Kasumi-1 (cell line): ENCODE measurements at places on chromosomes 4 and X.

DNA sequence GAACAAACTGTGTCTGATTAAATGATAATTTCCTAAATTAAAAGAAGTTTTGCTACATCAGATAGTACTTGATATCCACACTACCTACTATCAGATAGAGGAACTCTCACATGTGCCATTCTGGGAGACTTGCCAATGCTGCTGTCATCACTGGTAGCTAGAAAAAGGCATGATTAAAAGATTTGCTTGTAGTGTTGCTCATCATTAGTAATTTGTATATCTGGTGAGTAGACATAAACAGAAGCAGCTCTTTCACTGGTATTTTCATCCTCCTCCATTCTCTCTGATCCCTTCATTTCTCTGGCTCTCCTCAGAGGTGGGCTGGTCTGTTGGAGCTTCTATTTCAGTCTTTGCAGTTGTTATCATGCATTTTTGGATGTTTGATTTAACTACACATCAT, 56.0 kb downstream of the SPRY1 start:
- DNase-seq: peak; percentile 85

- no peak for DNase-seq
Observed at GRCh38 chr4:174929346-174929745, 11.2 kb downstream of the ADAM29 start.

DNA sequence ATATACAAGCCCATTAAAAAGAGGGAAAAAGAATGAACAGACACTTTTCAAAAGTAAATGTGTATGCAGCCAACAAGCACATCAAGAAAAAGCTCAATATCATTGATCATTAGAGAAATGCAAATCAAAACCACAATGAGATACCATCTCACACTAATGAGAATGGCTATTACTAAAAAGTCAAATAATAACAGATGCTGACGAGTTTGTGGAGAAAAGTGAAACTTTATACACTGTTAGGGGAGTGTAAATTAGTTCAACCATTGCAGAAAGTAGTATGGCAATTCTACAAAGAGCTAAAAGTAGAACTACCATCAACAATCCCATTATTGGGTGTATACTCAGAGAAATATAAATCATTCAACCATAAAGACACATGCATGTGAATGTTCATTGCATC, 203.0 kb downstream of the ARAP2 start:
- no peak for DNase-seq

- no peak for DNase-seq
Observed at GRCh38 chr4:7342223-7343080, 92.3 kb downstream of the PSAPL1 start.

DNA sequence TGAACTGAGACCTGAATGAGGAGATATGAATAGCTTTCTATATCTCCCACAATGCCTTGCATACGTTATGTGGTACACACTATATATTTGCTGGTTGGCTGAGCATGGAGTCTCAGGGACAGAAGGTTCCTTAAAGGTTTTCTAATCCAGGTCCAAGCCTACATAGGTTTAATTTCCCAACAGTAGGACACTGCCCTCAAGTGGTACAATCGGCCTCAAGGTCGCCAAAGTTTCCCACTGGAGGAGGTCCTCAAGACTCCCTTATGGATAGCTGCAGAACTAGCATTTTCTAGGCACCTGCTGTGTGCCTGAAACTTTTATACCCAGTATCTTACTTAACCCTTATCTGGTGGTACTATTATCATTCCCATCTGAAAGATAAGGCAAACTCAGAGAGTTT, 21.0 kb upstream of the EFNB1 start:
- DNase-seq: peak; percentile 20

DNA sequence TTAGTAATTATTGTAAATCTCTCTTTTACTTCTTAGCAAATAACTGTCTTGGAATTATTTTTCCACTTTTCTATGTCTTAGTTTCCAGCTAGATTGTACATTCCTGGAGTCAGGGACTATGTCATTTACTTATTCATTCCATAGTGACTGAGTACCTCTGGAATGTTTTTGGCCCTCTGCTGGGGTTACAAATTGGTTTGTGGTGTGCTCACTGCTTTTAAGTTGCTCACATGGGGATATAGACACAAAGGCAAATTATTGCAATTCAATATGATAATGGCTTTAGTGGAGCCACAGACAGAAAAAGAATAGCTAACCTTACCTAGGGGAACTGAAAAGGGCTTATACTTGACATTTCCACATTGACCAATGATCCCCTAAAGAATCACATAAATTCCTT, 63.7 kb upstream of the PDGFRA start:
- no peak for DNase-seq

- DNase-seq: peak; percentile 43
Observed at GRCh38 chr4:63492515-63492914, 916.7 kb downstream of the TECRL start.

- peak; percentile 22 for DNase-seq
Observed at GRCh38 chrX:8743126-8743732, 11.3 kb upstream of the ANOS1 start.

- DNase-seq: no peak
Observed at GRCh38 chr4:137378821-137379220, 153.5 kb downstream of the PCDH18 start.

DNA sequence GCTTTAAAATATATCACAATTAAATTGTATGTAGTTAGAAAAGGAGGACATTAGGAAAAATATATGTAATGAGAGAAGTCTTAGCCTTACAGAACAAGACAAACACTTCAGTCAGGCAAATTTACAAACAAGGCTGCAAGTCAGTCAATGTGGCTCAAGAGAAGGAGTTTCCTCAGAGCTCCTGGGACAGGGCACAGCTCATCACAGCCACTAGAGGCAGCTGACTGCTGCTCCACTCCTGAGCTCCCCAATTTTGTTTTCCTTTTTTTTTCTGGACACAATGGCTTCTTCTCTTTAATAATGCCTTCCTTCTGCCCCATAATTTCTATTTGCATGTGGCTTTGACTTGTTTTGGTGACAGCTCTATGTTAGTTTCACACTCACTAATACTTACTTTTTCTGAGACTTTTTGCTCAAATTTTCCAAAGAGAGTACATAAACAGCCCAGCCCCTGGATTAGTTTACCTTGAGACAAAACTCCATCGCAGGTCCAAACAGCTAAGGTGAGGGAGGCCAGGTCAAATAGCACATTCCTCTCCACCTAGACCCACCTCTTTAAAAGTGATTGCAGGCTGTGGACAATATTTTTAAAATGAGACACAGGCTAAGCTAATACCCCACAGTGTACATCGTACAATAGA, 850.4 kb upstream of the FRG1 start:
- DNase-seq: peak; percentile 81

GRCh38 chrX:47172971-47173792, 20.4 kb upstream of the UBA1 start:
- no peak for DNase-seq

DNA sequence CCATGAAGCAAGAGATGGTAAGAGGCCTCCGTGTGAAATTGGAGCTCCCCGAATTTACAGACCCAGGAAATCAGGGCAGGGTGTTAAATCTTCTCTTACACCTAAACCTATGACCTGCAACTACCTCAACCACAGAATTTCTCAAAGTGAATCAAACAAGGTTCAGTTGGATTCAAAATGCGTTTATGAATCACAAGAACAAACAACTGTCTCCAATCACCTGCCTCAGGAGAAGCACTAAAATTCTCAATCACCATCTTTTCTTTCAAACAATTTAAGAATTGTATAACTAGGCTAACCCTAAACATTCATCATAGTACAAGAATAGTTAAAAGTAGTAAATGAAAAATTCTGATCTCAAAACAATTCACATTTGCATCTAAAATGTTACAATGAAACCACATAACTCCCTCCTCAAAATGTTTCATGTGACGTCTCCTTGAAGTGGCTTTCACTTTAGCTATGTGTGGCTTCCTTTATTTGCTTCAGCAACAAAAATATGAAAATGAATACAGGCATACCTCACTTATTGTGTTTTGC, 19.2 kb downstream of the PPP3CA start:
- no peak for DNase-seq

- DNase-seq: no peak
Observed at GRCh38 chrX:135087867-135088266, 32.5 kb downstream of the ETDB start.

DNA sequence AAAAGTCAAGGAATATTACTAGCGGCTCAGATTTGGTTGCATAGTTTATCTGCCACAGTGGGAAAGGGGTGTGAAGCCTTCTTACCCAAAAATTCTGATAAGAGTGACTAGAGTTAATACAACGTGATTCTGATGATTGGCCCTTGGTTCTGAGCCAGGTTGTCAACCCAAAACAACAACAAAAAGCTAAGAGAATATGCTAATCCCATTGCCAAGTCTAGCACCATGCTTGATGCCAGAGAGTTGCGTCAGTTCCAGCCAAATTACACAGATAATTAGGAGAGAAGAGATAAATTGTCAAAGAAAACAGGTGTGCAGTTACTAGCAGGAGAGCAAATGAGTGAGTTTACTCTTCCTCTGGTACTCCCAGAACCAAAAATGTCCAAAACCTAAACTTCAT, 287.4 kb upstream of the AGA start:
- DNase-seq: no peak

DNA sequence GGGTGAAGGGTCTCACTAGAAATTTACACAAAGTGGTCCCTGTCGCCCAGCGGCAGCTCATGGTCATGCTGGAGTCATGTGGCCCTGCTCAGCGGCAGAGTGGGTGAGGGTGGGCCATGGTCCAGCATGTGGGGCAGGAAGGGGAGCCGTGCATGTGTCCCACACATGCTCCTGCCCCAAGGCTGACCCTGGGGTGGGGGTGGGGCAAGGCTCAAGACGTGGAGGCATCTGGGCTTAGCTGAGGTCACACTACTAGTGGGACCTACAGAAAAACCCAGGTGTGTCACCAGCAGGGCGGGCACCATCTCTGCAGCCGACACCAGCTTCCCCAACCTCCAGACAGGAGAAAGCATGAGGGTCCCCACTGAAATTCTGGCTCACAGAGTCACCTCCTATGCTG, 42.4 kb downstream of the EVC start:
- DNase-seq: no peak

DNA sequence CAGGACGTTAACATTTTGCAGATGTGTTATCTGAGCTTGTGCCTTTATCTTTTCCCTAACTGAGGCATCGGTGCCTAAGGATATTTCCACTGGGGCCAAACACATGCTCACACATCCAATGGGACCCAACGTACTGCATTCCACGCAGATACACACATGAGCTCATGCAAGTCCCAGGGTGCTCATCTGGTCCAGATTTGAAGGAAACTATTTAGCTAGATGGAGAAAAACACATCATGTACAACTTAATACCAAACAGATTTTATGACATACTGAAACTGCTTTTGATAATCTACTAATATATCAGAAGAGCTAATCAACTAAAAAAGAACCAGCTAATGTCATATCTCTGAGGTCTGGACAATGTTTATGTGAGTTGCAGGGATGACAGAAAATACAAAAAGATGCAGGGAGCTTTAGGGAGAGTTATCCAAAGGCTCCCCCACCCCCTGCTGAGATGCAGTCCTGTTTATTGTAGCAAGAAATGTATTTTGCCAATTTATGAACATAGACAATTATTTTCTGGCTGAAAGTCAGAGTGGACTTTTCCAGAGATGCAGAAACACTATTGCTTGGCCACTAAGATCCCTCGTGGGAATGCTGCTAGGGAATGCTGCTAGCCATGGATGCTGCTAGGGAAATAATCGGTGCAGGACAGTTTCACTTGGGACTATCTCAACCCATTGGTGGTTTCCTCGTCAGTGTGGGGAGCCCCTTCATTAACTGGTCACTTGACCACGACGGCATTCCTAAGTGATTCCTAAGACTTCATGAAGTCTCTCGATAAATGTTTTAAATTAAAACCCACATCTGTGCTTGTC, 172.8 kb downstream of the SMIM20 start:
- no peak for DNase-seq

DNA sequence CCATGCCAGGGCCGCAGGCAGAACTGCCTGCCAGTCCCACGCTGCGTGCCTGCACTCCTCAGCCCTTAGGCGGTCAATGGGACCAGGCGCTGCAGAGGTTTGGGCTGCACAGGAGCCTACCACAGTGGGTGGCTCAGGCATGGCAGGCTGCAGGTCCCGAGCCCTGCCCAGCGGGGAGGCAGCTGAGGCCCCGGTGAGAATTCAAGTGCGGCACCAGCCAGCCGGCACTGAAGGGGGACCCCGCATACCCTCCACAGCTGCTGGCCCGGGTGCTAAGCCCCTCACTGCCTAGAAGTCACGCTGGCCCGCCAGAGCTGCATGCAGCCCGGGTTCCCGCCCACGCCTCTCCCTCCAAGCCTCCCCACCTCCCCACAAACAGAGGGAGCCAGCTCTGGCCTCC, 302.5 kb upstream of the UGT8 start:
- DNase-seq: no peak

DNA sequence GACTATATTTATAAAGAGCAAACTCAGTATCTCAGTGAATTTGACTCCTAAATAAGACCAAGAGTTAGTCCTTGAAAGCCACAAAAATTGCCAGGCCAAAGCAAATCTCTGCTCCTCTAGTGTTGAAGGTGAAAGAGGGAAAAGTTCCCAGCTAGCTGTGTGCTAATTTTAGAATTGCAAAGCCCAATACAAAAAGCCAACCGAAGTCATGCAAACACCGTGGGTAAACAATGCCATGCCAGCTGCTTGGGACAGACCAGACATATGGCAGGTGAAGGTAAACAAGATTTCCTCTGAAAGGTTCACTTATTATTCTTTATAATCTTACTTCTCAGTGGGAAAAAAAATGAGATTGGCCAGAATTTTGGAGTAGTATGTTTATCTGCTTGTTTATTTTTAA, 80.5 kb upstream of the LNX1 start:
- DNase-seq: no peak

DNA sequence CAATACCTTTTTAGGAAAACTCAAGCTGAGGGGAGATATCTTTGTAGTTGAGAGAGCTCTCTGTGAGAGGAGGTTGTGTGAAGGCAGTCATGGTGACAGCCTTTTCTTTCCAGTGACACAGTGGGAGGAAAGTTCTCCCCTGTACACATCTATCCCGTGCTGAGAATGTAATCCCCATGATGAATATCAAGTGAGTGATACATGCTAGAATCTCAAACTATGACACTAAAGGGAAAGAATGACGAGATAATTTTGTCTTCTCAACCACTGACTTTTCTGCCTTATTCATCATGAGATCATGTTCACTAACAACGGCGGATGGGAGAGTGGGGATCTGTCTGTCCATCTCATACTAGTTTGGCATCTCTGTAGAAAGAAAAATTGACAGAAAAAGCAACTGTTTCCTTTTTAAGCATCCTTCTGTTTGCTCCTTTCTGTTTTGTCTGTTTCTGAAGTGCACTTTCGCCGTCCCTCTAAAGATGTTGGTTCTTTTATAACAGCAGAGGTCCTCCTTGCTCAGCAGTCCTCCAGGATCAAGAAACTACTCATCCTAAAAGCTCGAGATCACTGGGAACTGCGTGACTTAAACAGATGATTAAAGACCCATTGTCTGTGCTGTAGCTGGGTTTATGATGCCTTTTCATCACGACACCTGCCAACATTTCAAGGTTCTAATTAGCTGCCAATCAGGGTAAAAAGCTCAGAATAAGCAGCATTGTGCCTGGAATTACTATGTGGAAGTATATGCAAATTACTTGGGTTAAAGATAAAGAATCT, 137.6 kb downstream of the DCK start:
- no peak for DNase-seq

DNA sequence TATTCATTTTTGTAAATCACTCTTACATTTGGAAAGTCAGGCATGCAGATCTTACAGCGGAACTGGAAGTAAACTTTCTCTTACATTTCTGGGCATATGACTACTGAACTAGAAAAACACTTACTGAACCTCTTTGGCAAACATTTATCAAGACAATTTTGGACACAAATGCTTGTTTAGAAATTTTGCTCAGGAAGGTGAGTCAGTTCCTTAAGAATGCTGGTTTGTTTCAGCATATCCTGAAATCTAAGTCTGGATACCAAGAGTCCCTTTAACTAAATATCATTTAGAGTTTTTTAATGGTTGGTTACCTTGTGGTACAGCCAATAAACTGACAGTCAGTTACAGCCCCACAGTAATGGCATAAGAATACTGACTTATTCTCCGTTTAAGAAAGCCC, 15.0 kb downstream of the SHISA3 start:
- no peak for DNase-seq
